ENCODE measurements at places on chromosomes 6 and 20. TPM values are rescaled to one million over a fixed set of nuclear protein-coding genes. Genes with fewer than 3 reads are reported as not detected.

GRCh38 chr20:63313349-63314014 is 20.5 kb downstream of the COL20A1 start:
- no peak for DNase-seq

DNA sequence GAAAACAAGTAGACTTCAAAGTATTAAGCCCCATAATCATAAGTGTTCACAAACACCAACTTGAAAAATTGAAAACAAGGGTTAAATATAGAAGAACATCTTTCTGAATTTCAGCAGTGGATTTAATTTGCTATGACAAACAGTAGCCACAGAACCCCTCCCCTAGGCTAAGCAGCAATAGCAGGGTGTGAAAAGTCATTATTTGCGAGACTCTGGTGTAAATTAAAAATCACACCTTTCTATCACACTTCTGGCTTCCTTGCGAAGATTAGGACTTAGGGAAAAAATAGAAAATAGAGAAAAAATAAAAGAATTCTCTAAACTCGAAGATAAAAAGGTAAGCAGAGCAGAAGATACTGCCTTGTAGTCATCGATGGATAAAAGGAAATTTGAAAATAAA is 6.1 kb downstream of the SAMD3 start:
- no peak for DNase-seq

DNA sequence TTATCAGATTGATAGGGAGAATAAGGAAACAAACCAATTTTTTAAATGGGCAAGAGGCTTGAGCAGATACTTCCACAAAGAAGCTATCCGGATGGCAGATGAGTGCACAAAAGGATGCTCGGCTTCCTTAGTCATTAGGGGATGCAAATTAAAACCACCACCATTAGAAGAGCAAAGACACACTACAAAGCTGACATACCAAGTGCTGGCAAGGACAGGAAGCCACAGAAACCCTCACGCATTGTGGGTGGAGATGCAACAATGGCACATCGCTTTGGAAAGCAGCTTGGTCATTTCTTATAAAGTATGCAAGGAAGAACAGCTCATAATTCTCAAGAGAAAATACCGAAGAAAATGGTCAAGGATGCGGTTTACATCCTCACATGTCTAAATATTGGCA is 19.8 kb downstream of the BFSP1 start:
- no peak for DNase-seq

GRCh38 chr6:131136021-131136786 is 937 bp downstream of the AKAP7 start:
- no peak for DNase-seq

Gene RAE1
- 58.2 TPM for total RNA-seq

GRCh38 chr6:2149361-2150006 is 95.9 kb downstream of the GMDS start:
- no peak for DNase-seq

Gene EBF4
- 2.6 TPM for total RNA-seq

Gene USP49
- 17.8 TPM for total RNA-seq

Gene LSM2
- 82.6 TPM for total RNA-seq

DNA sequence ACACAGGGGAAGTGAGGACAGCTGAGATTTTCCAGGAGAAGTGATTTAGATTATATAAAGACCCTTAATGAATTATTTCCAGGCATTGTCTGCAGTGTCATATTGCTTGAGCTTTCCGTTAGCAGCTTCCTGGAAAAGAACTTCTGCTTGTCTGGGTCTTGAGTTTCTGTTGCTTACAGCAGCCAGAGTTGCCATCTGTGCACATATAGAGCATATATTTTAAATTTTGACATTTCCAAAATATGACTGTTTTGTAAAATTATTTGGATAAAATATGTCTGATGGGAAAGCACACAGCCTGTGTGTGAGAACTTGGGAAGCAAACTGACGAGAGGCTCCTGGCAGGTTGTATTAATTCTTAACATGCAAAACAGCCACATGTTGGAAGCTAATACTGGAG is 21.0 kb upstream of the NKX2-2 start:
- peak; percentile 20 for DNase-seq

All from OCI-LY7 (cell line).